ENCODE measurements at places on chromosomes 5 and 9.
A peak's percentile ranks its signal among the peaks of the same experiment; 100 is the strongest.

- DNase-seq, result no peak
Measured at GRCh38 chr9:93011114-93011513, 47.4 kb upstream of the SUSD3 start.

- DNase-seq, result no peak
Measured at GRCh38 chr5:114702136-114702535, 340.3 kb downstream of the KCNN2 start.

- DNase-seq, result no peak
Measured at GRCh38 chr5:76292620-76293322, 110.3 kb upstream of the IQGAP2 start.

DNA sequence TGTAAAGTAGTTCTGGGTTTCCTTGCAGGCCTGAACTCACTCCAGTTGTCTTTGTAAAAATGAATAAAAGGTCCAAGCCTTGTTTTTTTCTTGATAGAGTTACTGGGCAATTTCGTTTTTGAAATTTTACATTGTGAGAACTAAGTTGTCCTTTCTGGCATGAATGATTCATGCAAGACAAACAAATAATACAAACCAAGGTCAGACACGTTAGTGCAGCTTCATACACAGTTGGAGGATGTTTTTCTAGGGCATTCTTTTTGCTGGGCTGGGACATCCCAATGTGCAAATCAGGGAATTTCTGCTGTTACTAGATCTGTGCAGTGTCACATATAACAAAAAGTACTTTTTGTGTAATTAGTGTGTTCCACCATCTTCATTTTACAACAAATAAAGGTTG, 96.0 kb downstream of the MEGF10 start:
- no peak for DNase-seq

- no peak for DNase-seq
Measured at GRCh38 chr9:27402626-27403025, 105.7 kb upstream of the EQTN start.

GRCh38 chr5:82244854-82245635, 33.1 kb downstream of the RPS23 start:
- no peak for DNase-seq

GRCh38 chr5:89397096-89397495, 514.1 kb upstream of the MEF2C start:
- no peak for DNase-seq

DNA sequence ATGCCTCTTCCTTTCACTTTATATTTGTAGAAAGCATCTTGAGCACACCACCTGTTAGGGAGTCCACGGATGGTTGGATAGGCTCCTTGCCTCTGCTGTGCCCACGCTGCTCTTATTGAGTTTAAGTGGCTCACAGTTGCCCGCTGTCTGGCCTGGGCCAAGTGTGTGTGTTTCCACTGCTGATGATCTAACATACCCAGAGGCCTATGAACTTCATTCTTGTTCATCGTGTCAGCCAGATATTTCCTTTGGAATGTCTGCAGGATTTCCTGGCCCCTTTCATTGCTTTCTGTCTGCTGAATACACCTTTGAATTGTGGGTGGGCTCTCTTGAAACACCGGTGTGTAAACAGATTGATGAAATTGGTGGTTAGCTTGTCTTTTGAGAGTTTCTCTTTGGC, 46.6 kb downstream of the MVB12B start:
- DNase-seq, result peak; percentile 32

GRCh38 chr5:124747791-124748686, 1.6 kb upstream of the ZNF608 start:
- DNase-seq, result peak; percentile 81

GRCh38 chr9:123568691-123569688, 213.0 kb downstream of the CRB2 start:
- peak; percentile 86 for DNase-seq

DNA sequence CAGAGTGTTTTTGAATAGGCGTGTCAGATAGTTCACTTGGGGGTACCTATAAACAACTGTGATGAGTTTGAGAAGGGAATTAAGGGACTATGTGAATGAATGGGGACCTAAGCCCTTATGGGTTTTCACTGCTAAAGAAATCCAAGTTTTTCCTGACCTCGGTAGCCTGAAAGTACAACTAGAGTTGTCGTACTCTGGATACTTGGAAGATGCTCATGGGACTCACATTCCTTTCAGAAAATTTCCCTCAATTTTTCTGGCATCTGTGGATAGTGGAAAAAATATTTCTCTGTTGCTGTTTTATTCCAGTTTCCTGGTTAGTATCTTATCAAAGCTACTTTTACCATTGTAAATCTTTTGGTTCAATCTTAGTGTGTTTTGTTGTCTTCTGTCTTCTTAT, 1112.3 kb upstream of the SEMA6A start:
- DNase-seq, result no peak

DNA sequence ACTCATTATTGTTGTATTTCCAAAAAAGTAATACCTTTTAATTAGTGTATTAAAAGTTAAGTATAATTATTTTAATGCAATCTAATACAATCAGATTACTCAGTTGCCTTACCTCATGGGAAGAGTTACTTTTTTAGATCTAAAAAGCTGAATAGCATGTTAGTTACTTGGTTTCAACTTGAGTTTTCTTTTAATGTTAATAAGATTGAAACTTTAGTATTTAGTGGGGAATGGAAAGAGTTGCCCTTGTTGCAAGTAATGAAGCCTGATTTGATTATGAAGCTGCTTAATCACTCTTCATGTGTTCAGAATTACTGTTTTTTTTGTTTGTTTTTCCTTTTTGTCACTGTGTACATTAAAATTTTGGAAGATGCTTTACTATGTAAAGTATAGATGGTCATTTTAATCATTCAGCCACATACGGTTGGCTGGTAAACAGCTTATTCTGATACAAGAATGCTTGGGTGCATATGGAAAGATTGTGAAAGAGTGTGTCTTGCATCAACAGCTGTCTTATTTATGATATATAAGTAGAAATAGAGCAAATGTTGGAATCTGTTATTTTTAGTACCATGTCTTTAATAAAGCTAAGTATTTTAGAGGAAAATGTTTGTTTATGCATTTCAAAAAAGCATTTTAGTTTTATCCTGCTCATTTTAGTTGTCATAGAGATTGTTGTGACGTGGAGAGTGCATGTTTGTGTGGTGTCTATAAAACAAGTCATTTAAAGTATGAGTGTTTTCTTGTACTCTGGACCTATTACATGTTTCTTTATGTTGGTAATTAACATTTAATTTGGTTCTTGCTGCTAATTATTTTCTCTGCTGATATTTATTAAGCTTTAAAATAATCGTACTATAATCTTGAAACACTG, 36.4 kb downstream of the SREK1 start:
- DNase-seq, result peak; percentile 55

DNA sequence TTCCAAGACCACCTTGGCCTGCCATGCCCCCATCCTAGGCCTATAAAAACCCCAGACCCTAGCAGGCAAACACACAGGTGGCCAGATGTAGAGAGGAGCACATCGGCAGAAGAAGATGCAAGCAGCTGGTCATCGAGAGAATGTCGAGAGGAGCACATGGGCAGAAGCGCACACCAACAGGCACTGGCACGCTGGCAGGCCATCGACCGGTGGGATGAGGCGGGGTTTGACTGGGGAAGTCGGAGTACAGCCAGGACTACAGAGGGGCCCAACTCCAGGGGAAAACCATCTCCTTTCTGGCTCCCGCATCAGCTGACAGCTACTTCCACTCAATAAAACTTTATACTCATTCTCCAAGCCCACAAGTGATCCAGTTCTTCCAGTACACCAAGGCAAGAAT, 283.1 kb upstream of the RGMB start:
- DNase-seq, result no peak

- DNase-seq, result no peak
Measured at GRCh38 chr5:56851258-56851941, 36.1 kb downstream of the MAP3K1 start.

GRCh38 chr9:87382900-87383299, 114.8 kb upstream of the DAPK1 start:
- no peak for DNase-seq

DNA sequence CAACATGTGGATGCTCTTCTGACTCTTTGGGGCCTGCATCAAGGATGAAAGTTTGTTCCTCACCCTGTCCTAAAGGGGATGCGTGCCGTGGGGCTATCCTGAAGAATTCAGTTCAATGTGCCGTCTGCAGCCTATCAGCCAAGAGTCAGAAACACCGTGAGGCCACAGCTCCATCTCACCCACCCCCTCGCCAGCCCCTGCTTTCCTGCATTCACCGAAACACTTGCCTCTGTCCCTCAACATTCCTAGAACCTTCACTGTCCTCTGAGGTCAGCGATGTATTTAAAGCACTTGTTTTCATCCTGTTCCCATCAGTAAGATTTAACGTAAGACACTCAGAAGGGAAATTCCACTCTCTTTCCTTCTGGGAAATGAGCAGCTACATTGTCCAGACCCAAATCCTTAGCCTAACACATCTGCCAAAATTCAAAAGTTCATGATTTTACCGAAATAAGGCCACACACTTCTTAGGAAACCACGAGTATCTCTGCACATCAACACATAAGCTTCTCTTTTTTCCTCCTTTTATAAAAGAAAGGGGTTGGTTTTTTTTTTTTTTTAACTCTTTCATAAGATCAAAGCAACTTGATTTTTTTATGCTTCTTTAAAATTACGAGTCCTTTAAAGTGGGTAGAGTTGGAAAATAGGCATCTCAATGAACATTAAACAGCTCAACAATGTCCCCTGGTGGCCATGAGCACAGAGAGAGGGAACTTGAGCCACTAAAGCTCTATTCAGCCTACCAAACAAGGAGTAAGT, 100.7 kb downstream of the SUSD1 start:
- peak; percentile 74 for DNase-seq

GRCh38 chr5:77294185-77294584, 83.7 kb downstream of the PDE8B start:
- DNase-seq, result no peak

- no peak for DNase-seq
Measured at GRCh38 chr5:95859661-95860060, 37.1 kb upstream of the GLRX start.

- DNase-seq, result no peak
Measured at GRCh38 chr5:72302171-72302570, 17.9 kb downstream of the MRPS27 start.

DNA sequence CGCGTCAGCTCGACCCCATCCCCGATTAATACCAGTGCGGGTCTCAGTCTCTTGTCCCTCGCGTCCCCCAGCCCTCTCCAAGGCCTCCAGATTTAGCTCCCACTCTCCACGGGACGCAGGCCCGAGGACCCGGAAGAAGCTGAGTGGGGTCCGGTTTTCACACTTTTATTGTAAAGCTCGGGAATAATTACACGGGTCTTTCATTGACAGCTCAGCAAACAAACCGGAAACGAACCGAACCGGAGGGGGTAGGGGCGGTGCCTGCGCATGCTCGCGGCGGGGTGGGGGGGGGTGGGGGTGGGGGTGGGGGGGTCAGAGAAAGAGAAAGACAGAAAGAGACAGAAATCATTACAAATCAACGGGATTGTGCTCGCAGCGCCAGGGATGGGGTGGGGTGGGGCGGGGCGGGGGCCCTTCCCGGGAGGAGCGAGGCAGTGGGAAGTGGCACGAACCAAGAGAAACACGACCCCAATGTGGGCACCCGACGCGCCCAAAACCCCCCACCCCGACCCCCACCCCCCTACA, 27.9 kb downstream of the PCDH1 start:
- peak; percentile 36 for DNase-seq

DNA sequence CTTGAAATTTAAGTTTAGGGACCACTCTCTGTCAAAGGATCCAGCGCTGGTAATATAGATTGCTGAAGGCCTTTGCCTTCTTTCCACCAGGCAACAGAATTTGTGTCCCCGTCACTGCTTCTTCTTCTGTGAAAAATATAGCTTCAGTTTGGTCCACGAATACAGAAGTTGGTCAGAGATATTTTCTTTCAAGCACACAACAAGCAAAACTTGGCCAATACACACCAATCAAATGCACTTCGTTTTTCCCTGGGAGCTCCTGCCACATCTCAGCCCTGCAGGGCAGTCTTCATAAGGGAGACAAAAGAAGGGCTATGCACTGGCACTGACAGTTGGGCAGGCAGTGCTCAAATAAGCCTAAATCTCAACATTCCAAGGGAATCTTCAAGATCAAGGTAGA, 22.9 kb downstream of the HAVCR2 start:
- DNase-seq, result no peak

GRCh38 chr9:135218331-135219225, 131.1 kb downstream of the OLFM1 start:
- DNase-seq, result no peak

- DNase-seq, result no peak
Measured at GRCh38 chr5:177445052-177445916, 1.3 kb upstream of the PRR7 start.

- DNase-seq, result no peak
Measured at GRCh38 chr5:108720391-108720790, 27.3 kb upstream of the FER start.

Measured in skin of body (tissue), 3 donors.